Activated CD4-positive, alpha-beta memory T cell treated with anti-CD3 and anti-CD28 coated beads for 36 hours (primary cell): ENCODE measurements at places on chromosomes 1 and 21.

DNA sequence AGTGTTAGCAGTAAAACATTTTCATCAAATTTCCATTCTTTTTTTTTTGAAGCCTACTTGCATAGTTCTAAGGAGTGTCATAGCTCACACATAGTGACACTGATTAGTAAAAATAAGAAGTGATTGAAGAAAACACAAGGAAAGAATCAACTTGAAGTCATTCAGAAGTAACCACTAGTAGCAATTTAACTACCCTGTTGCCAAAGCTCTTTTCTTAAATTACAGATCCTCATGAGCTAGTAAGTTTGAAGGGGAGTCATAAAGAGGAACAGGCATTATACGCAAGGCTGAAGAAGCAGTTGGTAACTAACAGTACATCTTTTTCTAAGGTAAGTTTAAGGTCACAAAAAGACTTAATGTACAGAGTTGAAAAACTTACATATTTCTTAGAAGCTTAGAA, 332.2 kb downstream of the CHRM3 start:
- peak overlapping the region; percentile 98 for H3K27ac ChIP-seq
- DNase-seq: no peak
- H3K27me3 ChIP-seq: no peaks in the 10 kb centered on the region

DNA sequence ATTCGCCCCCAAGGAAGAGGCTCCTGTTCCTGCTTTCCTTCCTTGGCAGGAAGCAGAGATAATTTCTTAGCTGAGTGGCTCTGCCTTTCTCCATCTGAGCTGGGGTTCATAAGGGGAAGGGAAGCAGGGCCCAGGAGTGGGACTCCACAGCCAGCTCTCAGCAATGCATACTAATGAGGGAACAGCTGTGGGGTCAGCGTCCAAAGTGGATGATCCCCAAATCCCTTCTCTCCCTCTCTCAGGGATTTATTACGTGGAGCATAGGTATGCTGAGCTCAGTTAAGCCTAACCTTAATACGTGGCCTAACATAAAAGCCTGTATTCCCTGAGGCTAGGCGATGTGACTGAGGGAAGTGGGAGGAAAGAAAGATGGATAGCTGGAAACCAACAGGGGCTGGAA, 87.3 kb upstream of the CTTNBP2NL start:
- H3K4me1 ChIP-seq: no peaks in the 10 kb centered on the region
- no peak overlapping the region for H3K4me3 ChIP-seq
- H3K27ac ChIP-seq: no peak overlapping the region
- DNase-seq: no peak
- no peaks in the 10 kb centered on the region for H3K36me3 ChIP-seq

DNA sequence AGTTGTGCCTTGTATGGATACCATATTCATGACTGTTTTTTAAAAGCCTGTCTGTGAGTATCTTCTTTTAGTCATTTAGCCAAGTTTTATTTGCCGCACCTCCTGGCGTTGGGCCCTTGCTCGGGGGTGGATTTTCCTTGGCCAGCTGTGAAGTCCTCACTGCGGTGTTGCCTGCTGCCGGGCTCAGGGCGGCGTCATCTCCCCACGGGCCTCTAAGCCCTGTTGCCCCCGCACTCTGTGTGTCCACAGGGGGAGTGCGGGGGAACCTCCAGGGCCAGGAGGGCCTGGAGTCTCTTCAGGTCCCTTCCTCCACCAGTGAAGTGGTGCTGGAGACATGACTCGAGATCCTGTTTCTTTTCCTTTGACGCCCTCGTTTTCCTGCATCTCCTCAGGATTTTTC, 65.8 kb upstream of the DIP2A start:
- H3K27me3 ChIP-seq: no peaks in the 10 kb centered on the region
- DNase-seq: no peak

DNA sequence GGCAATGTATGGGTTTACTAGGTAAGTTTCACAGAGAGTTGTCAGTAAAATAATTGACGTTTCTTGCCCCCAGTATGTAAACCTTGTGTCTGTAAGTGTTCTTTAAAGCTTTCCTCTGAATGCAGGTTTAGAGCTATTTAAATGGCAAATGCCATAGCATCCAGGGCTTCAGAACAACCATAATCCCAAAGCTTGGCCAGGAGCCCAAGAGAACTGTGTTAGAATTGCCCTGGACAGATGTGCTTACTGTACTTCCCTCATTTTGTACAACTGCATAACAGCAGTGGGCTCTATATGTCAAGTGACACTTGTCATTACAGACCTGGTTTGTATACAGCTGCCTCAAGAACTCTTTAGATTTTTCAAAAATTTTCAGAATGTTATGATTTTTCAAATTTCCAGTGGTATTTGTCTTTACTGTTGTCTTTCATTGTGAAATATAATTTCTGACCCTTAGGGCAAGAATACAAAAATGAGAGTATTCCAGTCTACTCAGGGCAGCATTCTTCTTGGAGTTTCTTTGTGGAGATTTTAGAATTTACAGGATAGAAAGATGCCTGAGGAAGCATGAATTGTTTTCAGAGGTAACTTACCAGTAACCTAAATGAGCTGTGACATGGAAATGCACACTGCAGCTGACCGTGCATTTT, 136.9 kb upstream of the L1TD1 start:
- DNase-seq: no peak
- H3K27ac ChIP-seq: no peak overlapping the region
- no peaks in the 10 kb centered on the region for H3K27me3 ChIP-seq
